ENCODE measurements at places on chromosomes 3 and 15.

GRCh38 chr3:161796780-161797179 is 300.2 kb downstream of the OTOL1 start:
- no peak for DNase-seq

GRCh38 chr15:63891079-63891767 is 57.5 kb upstream of the HERC1 start:
- DNase-seq = peak; percentile 26

DNA sequence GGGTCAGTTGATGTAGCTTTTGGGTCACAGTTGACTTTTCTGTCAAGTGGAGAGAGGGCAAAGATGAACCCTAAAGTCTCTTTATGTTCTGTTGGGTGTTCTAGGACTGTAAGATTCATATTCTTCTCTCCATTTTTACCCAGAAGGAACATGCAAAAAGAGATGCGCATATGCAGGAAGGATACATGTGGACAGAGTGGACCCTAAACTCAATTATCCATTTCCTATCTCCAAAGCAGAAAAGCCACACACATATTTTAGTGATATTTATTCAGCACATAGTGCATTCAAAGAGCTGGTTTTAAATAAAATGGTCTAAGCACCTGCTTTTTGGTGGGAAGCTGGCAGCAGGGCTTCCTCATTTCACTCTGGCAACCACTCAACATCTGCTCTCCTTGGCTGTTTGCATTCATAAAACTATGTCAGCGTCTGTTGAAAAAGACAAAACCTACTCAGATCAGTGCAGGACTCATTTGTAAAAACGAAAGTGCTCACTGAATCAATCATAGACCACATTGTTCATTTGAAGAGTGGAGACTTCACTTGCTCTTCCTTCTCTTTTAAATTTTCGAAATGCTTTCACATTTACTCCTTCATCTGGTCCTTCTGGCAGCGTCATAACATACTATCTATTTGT is 96.6 kb downstream of the SEMA6D start:
- no peak for DNase-seq

- DNase-seq = no peak
These were observed 1126.0 kb downstream of the ROBO2 start for GRCh38 chr3:78165876-78166275.

GRCh38 chr15:97623091-97623661 is 337.3 kb upstream of the ARRDC4 start:
- no peak for DNase-seq

DNA sequence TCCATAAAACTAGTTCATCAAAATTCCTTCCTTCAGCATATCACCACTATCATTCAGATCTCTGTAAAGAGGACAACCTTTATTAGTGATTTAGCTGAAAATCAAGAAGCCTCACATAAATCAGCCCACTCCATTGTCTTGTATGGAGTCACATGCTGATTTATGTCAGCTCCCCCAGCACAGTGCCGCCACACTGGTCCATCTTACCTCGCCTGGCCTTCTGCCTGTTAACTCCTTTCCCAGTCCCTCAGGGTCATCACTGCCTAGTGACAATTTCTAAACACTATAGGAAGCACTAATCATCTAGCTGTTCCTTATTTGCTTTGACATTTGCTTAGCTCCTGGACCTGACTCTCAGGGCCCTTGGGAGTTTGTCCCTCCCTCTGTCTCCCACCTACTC is 75.4 kb downstream of the PLCL2 start:
- no peak for DNase-seq

- no peak for DNase-seq
These were observed 75.6 kb upstream of the PRICKLE2 start for GRCh38 chr3:64300790-64301423.

DNA sequence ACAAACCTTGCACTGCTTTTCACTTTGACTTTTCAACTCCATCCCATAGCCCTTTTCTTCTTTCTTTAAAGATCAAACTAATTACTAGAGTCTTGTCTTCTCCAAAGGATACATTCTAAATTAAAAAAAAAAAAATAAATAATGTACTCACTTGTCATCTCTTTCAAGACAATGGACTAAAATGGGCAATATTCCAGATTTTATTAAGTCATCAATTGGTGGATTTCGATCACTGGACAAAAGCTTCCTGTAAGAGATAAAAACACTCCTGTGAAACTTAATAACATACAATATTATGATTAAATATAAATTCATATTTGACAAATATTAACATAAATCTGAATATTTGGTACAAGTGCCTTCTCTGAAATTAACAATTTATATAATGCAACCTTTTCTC is 34.1 kb downstream of the KPNA4 start:
- DNase-seq = no peak

GRCh38 chr3:27878014-27878383 is 155.9 kb upstream of the EOMES start:
- DNase-seq = no peak

DNA sequence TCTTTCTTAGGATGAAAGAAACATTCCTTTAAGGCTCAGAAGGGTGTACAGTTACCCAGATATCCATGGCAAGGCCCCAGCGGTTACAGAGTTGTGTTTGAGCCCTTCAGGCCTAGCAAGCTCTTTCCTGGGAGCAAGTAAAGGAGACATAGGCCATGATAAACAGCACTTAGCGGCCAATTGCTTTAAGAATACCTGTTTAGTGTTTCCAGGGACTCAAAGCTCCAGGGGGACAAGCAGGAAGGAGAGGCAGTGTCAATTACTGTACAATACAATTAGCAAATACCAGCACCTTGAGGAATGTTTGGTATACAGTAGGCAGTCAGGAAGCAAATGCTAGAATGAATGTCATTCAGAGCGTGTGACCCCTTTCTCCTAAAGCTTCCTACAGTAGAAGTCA is 176.3 kb upstream of the ICE2 start:
- DNase-seq = no peak

DNA sequence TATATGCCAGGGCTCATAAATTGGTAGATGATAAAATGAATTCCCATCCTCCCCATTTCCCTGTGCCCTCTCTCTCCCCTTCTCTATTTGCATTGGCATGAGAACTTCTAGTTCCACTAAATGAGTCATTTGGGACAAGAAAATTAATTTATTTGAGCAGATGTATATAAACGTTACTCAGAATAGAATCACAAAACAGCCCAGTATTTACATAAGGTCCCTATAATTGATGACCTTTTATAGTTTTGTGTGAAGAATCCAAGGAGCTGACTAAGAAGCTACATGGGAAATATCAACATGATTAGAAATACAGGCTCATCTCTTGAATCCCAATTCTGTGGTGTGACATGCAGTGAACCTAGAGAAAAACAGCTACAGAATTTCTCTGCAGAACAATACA is 617.7 kb upstream of the NR2F2 start:
- DNase-seq = no peak

DNA sequence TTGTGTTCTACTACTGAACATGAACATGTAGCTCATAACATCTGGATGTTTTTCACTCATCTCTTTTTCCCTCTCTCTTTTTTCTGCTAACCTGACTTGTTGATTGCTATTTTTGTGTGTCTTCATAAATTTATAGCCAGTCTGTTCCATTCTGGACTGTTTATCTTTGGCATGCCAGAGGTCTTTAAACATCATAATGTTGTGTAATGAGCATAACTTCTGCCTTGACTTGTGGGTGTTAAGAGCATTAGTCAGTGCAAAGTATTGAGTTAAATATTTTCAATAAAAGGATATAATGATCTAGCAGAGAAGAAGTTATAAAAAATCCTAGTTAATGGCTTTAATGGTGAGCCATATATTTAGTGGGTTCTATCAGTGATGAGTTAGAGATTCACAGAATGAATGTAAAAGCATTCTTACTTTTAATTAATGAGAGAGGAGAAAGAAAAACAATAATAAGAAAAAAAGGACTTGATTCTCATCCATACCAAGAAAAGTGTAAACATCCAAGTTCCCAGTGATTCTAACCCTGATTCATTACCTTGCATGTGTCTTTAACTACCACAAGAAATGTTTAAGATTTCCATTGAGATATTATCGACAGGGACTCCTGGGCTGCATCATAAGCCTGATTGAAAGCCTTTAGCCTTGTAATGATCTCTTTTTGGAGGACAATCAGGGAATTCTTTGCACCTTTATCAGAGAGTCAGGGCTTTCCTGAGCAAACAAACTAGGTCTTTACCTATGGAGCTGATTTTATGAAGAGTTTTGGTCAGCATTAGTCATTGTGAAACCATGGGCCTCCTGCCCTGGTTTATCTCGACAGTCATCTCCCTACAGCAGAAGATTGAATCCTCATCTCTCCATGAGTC is 22.9 kb downstream of the MITF start:
- DNase-seq = no peak

DNA sequence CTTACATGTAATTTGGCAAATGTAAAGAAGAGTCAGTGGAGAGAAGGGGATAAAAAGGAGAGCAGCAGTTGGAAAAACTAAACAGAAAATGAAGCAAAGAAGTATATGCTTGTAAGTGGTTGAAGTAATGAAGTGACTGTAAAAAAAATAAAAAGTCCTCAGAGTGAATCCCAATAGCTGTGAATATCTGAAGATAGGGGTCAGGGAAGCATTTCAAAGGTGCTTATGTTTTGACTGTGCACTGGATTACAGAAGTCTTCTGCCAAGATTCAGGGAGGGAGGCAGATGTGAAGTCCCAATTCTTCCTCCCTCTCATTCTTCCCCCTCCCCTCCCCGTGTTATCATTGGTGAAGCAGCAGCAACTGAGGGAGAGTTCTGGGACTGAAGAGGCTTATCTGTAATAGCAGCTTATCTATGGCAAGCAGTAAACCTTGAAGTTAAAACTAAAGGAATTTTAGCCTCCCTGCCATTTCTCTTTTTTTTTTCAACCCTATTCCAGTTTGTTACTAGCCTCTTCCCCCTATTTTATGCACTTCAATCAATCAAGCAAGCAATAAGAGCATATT is 597.9 kb downstream of the IGSF11 start:
- DNase-seq = no peak

DNA sequence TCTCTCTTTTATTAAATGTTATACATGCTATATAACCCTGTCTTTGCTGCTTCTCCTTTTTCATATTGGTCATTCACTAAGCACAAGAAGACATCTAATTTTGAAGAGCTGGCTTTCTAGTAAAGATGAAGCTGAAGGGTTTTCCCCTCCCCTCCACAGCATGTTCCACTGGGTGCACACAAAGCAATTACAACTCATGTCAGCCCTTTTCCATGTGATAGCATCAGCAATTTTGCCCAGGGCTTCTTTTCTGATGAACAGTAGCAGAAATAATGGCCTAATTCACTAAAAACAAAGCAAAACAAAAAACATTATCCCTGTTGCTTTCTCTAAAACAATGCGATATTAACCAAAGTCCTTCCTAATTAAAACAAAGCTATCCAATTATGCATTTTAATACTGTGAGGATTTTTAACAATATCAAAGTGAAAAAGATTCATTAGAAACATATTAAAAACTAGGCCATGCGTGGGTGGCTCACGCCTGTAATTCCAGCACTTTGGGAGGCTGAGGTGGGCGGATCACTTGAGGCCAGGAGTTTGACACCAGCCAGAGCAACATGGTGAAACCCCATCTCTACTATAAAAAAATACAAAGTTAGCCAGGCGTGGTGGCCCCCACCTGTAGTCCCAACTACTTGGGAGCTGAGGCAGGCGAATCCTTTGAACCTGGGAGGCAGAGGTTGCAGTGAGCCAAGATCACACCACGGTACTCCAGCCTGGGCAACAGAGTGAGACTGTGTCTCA is 12.2 kb upstream of the PIK3R4 start:
- DNase-seq = no peak

GRCh38 chr3:143975554-143976152 is 4.0 kb downstream of the DIPK2A start:
- no peak for DNase-seq

DNA sequence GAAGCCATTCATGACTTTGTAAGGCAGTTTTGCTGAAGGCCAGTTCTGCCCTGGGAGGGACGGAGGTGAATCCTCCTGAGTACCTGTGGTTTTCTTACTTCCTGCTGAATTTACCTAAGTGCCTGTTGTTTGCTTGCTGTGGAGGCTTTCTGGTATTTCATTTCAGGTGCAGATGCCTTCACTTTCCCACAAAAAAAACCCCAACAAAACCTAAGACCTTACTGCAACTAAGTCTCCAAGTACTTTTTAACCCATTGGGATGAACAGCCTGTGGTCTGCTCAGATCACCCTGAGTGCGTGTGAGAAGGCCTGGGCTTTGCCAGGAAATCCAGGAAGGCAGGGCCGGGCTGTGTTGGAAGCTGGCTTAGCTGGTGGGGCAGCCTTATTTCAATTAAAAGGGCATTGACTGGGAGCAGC is 65.3 kb downstream of the IGF1R start:
- DNase-seq = no peak

- DNase-seq = no peak
These were observed 42.5 kb upstream of the UBE3A start for GRCh38 chr15:25481208-25481859.

DNA sequence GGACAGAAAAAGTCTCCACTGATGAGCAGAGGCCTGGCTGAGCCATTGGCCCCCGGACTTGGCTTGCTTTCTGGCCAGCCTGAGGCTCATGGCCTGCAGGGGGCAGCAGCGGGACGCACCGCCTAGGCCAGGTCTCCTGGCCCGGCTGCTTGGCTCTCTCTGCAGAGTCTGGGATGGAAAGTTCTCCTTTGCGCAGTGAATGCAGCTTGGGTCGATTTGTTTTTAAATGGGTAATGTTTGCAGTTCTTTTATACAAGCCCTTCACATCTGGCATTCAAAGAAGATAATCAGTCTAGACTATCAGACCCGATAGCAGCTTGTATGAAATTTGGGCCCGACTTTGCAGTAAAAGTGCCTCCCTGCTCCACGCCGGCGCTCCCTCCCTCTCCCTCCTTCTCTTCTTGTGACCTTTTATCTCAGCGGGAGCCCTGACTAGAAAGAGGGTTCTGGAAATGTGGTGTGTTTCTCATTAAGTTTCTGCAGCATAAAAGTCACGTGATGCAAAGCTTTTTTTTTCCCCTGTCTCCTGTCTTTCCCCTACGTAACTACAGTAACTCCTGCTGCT is 59.9 kb downstream of the ZNF621 start:
- DNase-seq = peak; percentile 40

DNA sequence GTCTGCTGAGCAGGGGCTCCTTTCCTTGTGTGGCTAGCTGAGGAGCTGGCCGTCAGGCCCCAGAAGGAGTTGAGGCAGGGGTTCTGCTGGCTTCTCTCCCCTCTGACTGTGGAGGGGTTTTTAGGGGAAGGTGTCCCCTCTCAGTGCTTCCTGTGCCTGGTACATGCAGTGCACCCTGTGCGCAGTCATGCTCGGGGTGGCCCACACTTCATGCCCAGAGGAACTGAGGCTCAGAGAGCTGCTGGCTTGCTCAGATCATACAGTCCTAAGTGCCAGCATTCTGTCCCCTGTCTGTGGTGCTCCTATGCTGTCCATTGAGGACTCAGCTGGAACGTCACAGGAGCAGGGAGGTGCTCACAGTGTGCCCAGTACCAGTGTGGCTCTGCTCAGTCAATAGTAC is 67.9 kb upstream of the PLXNA1 start:
- no peak for DNase-seq

- DNase-seq = no peak
These were observed 52.0 kb downstream of the LPP start for GRCh38 chr3:188205992-188206416.

- no peak for DNase-seq
These were observed 357.0 kb upstream of the ICE2 start for GRCh38 chr15:60835974-60836373.

GRCh38 chr3:179730506-179730905 is 77.7 kb downstream of the USP13 start:
- DNase-seq = no peak

- DNase-seq = no peak
These were observed 425.3 kb upstream of the MDFIC2 start for GRCh38 chr3:70737666-70738290.
